ENCODE measurements at places on chromosomes 3 and 15.
A peak's percentile ranks its signal among the peaks of the same experiment; 100 is the strongest.

- no peaks in the 10 kb centered on the region for H3K27me3 ChIP-seq
- H3K4me1 ChIP-seq: no peaks in the 10 kb centered on the region
- DNase-seq: no peak
- no peaks in the 10 kb centered on the region for H3K36me3 ChIP-seq
Observed at GRCh38 chr3:140597364-140597763, 80.5 kb upstream of the TRIM42 start.

DNA sequence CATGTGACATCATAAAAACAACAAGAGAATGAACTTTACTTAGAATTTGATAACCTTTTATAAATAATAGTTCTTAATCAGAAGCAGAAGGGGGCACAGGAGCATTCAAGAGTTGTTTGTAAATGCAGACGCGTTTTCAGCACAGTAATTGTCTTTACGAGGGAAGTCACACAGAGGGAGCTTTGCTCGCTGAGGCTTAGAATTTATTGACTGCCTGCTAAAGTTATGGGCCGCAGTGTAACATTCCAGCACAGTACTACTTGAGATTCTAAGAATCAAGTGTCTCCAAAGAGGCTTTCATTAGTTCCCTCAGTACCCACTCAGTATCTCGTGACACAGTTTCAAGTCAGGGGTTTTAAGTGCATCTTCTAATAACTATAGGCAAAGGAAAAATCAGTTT lies 288.7 kb downstream of the NR2F2 start:
- no peak overlapping the region for H3K27ac ChIP-seq
- no peaks in the 10 kb centered on the region for H3K27me3 ChIP-seq
- DNase-seq: no peak
- H3K4me3 ChIP-seq: no peak overlapping the region
- no peaks in the 10 kb centered on the region for H3K4me1 ChIP-seq

DNA sequence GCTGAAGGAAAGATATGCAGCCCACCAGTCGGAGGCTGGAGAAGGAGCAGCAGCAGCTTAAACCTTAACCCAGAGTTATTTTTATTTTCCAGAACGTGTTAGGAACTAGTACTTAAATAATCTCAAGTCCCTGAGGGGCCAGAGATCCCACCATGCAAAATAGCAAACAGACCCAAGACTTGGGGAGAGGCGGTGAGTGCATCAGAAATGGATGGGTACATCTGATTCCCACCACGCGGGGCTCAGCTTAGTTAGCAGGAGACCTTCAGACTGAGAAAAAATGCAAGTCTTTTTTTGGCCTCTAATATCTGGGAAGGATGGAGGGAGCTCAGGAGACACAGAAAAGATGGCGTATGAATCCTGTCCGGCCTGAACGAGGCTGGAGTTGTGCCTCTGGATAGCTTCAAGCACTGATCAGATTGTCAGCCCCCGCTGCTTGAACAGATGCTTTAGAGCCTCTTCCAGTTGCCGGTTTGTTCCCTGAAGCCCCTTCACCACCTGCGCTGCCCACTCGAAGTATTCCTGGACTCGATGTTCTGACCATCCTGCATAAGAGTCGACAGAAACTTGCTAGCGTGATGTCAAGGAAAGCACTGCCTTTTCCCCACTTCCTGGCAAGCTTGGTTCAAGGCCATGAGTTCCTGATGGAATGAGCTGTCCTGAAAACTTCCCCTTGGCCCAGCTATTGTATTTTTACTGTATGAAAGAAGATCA lies 1.3 kb downstream of the HDDC3 start:
- peaks cover 50% of the 10 kb centered on the region for H3K4me1 ChIP-seq
- peak overlapping the region; percentile 93 for H3K27ac ChIP-seq
- H3K4me3 ChIP-seq: peak overlapping the region; percentile 99

- H3K4me1 ChIP-seq: no peaks in the 10 kb centered on the region
- no peaks in the 10 kb centered on the region for H3K27me3 ChIP-seq
- no peaks in the 10 kb centered on the region for H3K36me3 ChIP-seq
- no peak overlapping the region for H3K4me3 ChIP-seq
- no peak overlapping the region for H3K27ac ChIP-seq
Observed at GRCh38 chr15:92161039-92161670, 232.5 kb upstream of the ST8SIA2 start.

- H3K27me3 ChIP-seq: no peaks in the 10 kb centered on the region
- H3K4me3 ChIP-seq: no peak overlapping the region
- H3K4me1 ChIP-seq: peaks cover 20% of the 10 kb centered on the region
- H3K36me3 ChIP-seq: no peaks in the 10 kb centered on the region
- DNase-seq: peak; percentile 61
- no peak overlapping the region for H3K27ac ChIP-seq
Observed at GRCh38 chr15:74314795-74315438, 52.5 kb downstream of the CYP11A1 start.

- no peaks in the 10 kb centered on the region for H3K36me3 ChIP-seq
- no peak overlapping the region for H3K4me3 ChIP-seq
- no peaks in the 10 kb centered on the region for H3K27me3 ChIP-seq
- no peak overlapping the region for H3K27ac ChIP-seq
Observed at GRCh38 chr3:123328851-123329635, 119.8 kb downstream of the ADCY5 start.

- no peak for DNase-seq
- H3K27ac ChIP-seq: peak overlapping the region; percentile 94
- no peak overlapping the region for H3K4me3 ChIP-seq
Observed at GRCh38 chr3:129277829-129278271, 820 bp upstream of the HMCES start.

- no peak overlapping the region for H3K27ac ChIP-seq
- H3K27me3 ChIP-seq: no peaks in the 10 kb centered on the region
- no peak for DNase-seq
- H3K36me3 ChIP-seq: no peaks in the 10 kb centered on the region
- H3K4me3 ChIP-seq: no peak overlapping the region
Observed at GRCh38 chr3:164687211-164687610, 391.1 kb downstream of the SI start.

GRCh38 chr15:59583088-59583487 lies 28.5 kb upstream of the GCNT3 start:
- no peaks in the 10 kb centered on the region for H3K27me3 ChIP-seq
- no peak for DNase-seq

DNA sequence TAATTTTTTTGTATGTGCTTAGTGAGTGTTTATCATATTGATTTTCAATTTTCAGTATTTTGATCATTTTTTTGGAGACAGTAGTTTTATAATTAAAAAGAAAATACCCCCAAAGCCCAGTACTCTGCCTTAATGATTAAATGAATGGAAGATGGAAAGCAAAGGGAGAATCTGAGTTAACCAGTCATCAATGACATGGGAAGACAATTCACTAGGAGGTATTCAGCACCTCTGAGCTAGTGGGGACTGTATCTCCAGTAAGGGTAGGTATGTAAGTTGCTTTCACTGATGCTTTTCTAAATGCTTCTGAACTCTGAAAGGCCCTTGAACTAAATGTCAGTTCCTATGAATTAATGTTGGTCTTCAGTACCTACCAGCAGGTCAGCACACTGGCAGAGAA lies 590.4 kb upstream of the DPPA4 start:
- DNase-seq: no peak
- no peaks in the 10 kb centered on the region for H3K27me3 ChIP-seq
- no peaks in the 10 kb centered on the region for H3K36me3 ChIP-seq
- H3K27ac ChIP-seq: no peak overlapping the region

GRCh38 chr3:170751899-170752293 lies 118.1 kb downstream of the RPL22L1 start:
- H3K27ac ChIP-seq: no peak overlapping the region
- H3K36me3 ChIP-seq: no peaks in the 10 kb centered on the region
- no peak for DNase-seq
- H3K27me3 ChIP-seq: no peaks in the 10 kb centered on the region

GRCh38 chr15:69802432-69802831 lies 295.3 kb downstream of the TLE3 start:
- H3K36me3 ChIP-seq: no peaks in the 10 kb centered on the region
- no peak overlapping the region for H3K27ac ChIP-seq
- H3K4me3 ChIP-seq: no peak overlapping the region
- H3K27me3 ChIP-seq: no peaks in the 10 kb centered on the region
- H3K4me1 ChIP-seq: no peaks in the 10 kb centered on the region

DNA sequence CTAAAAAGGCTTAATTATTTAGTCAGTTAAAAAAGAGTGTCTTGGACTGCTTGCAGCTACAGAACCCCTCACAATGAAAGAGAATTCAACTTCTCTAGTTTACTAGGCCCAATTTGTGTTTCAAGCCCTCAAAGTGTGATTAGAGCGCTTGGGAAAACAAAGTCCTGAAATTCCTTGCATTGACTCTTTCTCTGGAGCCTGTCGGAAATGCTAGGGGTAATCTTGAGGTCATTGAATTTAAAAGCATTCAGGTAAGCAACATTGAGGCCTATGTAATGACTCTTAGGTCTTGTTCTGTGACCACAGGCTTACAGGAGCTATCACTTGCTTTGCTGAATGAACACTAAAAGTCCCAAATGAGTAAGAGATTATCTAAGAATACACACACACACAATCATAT lies 186.0 kb downstream of the NLGN1 start:
- H3K4me1 ChIP-seq: no peaks in the 10 kb centered on the region
- H3K4me3 ChIP-seq: no peak overlapping the region
- H3K27me3 ChIP-seq: no peaks in the 10 kb centered on the region
- no peak for DNase-seq
- no peaks in the 10 kb centered on the region for H3K36me3 ChIP-seq

DNA sequence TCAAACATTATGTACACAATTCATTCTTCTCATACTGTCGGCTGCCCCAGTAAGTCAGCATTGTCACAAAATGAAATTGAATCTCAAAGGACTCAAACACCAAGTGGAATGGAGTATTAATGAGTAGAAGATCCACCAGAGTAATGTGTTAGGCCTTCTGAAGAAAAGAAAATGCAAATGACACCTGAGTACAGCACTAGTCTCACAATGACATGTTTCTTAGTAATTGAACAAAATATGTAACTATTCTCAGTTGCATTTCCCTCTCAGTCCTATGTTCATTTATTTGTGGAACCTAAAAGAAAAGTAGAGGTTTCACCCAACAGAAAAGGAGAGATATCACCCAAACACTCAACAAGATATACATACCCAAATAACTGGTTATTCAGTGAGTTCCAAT lies 283.9 kb upstream of the THBS1 start:
- no peak overlapping the region for H3K27ac ChIP-seq
- H3K27me3 ChIP-seq: no peaks in the 10 kb centered on the region
- H3K36me3 ChIP-seq: no peaks in the 10 kb centered on the region

DNA sequence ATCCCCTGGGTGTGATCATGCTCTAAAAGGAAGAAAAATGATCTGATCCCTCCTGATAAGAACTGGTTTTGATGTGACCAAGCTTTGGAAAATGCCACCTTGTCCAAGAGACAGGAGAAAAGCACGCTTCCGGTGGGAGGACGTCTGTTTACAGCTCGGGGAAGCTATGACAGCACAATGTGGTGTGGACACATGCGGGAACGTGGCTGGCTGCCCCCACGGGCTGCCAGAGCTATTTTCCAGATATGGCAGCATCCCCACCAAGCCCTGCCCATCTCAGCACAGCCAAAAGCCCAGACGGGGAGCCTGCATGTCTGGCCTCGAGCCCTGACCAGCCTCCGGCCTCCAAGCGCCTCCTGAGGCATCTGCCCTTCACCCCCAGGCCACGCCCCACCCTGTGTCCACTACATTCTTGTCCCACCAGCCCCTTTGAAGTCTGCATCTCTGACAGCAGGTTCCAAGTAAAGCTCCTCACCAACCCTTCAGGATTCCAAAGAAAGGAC lies 63.2 kb upstream of the HRH1 start:
- no peak overlapping the region for H3K27ac ChIP-seq
- no peaks in the 10 kb centered on the region for H3K27me3 ChIP-seq
- H3K4me1 ChIP-seq: no peaks in the 10 kb centered on the region
- H3K4me3 ChIP-seq: no peak overlapping the region

DNA sequence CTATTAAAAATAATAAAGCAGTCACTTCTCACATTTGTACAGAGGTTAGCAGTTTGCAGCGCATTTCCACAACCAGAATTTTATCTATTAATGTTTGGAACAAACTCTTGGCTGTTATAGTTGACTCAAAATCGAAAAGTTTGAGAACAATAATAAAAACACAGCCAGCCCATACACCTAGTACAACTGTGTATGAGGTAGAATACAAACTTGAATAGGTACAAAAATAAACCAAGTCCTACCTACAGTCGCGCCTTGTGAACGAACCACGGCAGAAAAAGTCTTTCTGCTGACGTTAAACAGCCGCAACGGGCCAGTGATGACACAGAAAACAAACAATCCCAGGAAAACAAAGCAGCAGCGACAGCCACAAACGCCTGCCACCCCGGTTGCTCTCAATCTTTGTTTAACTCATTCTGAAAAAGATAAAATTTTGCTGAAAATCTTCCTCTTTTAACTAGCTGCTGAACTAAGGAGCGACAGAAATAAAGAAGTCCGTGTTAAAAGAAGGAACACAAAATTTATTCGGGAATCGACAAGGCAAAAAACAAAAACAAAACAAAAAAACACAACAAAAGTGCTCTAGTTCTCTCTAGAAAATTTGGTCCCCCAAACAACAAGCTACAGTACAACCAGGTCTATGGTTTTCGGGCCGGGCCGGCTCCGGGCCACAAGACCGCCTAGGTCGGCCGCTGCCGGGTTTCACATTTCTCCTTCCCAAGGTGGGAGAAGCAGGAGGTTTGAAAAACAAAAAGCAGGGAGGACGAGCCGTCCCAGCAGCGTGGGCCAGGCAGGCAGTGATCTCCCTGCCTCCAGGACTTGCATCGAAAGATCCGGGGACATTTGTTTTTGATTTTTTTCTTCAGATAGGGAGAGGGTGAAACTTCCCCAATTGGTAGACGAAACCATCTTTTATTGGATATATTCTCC lies 2.9 kb downstream of the FOXL2 start:
- H3K27me3 ChIP-seq: peaks cover 80% of the 10 kb centered on the region
- H3K27ac ChIP-seq: peak overlapping the region; percentile 62
- peaks cover 22% of the 10 kb centered on the region for H3K4me1 ChIP-seq

GRCh38 chr3:149815321-149815720 lies 2.3 kb downstream of the RNF13 start:
- no peak overlapping the region for H3K4me3 ChIP-seq
- no peak for DNase-seq
- no peaks in the 10 kb centered on the region for H3K36me3 ChIP-seq
- H3K27ac ChIP-seq: no peak overlapping the region
- H3K27me3 ChIP-seq: no peaks in the 10 kb centered on the region

GRCh38 chr3:158743664-158744566 lies 11.7 kb upstream of the RARRES1 start:
- DNase-seq: no peak
- H3K36me3 ChIP-seq: no peaks in the 10 kb centered on the region
- no peak overlapping the region for H3K4me3 ChIP-seq
- no peaks in the 10 kb centered on the region for H3K4me1 ChIP-seq

- H3K27ac ChIP-seq: no peak overlapping the region
- H3K4me3 ChIP-seq: no peak overlapping the region
- DNase-seq: no peak
- no peaks in the 10 kb centered on the region for H3K4me1 ChIP-seq
- H3K36me3 ChIP-seq: no peaks in the 10 kb centered on the region
Observed at GRCh38 chr3:140470962-140471361, 206.9 kb upstream of the TRIM42 start.
